Cardiac muscle cell (in vitro differentiated cells and primary cell): ENCODE measurements at places on chromosomes 5 and 9. TPM values are rescaled to one million over a fixed set of nuclear protein-coding genes. Genes with fewer than 3 reads are reported as not detected.

Gene SCGB3A2
- not detected in 2 replicates for total RNA-seq

Gene ABCA1
- total RNA-seq: 12.6 and 23.0 TPM in 2 replicates

Gene DMAC1
- total RNA-seq: 32.6 and 33.9 TPM in 2 replicates

Gene ADRA1B
- 1.8 and 2.9 TPM in 2 replicates for total RNA-seq

Gene ANKS6
- total RNA-seq: 25.8 and 40.3 TPM in 2 replicates

Gene OR1Q1
- total RNA-seq: not detected in 2 replicates

Gene CCDC180
- 3.7 and 15.7 TPM in 2 replicates for total RNA-seq

Gene SHROOM1
- total RNA-seq: 8.1 and 9.8 TPM in 2 replicates

Gene HRCT1
- not detected in 2 replicates for total RNA-seq
